ENCODE measurements at places on chromosomes 4 and X.

DNA sequence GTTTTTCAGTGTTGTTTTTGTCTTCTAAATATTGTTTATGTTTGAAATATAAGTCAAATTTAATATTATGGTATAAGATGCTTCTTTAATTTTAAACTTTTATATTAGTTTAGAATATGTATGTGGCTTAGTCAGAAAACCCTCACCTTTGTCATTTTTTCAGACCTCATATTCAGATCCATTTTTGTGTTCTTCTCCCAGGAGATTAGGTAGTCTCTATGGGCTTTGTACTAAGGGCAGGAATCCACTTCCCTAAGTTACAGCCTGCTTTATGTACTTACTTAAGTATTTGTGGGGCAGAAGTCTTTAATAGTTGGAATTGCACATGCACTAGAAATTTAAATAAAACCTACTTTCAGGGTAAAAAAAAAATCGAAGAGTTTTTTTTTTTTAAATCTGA is 63.5 kb upstream of the TENM3 start:
- DNase-seq = no peak

DNA sequence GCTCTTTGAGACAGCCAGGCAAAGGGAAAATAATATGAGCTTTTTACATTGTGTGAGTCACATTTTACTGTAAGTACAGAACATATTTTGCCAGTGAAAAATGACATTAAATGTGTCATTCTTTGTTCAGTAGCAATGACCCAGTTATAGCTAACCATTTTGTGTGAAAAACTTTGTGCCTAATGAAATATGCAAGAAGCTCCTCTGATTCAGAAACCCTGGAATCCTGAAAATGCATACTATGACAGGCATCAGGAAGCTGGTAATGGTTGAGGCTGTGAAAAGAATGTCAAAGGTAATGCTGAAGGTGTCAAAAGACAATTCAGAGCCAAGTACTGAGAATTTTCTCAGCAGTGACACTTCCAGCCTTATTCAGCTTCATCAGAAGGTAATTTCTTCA is 549.5 kb upstream of the SMIM31 start:
- DNase-seq = no peak

DNA sequence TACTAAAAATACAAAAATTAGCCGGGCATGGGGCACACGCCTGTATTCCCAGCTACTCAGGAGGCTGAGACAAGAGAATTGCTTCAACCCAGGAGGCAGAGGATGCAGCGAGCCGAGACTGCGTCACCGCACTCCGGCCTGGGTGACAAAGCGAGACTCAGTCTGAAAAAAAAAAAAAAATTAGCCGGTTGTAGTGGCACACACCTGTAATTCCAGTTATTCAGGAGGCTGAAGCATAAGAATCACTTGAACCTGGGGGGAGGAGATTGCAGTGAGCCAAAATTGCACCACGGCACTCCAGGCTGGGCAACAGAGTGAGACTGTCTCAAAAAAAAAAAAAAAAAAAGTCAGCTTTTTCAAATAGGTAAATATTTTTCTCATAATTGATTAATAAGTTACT is 71.9 kb downstream of the WDFY3 start:
- no peak for DNase-seq

GRCh38 chrX:20205927-20206708 is 60.6 kb downstream of the RPS6KA3 start:
- DNase-seq = no peak

DNA sequence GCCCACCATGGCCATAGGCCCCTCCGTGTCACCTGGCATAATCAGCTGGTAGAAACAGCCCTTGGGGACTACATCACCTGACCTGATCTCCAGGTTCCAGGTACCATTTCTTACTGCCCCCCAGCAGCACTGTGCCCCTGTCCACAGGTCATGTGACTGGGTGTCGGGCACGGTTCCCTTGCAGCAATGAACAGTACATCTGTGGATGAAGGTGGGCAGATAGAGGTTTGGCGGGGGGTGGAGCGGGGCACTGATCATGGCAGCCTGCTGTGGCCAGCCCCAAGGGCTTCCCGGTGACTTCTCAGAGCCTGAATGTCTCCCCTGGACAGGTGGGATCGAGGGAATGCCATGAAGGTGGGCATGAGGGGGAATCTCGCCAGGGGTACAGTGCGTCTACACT is 37.8 kb downstream of the TRMT44 start:
- DNase-seq = no peak

DNA sequence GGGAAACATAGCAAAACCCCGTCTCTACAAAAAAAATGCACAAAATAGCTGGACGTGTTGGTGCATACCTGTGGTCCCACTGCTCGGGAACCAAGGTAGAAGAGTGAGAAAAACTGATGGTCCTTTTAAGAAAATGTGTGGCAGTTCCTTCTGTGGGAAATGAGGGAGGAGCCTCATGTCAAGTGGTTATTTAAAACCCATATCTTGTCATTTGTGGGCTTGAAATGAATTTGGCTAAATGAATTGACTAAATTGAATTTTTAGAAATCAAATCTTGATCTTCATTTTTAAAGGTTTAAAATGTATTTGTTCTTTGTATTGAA is 16.2 kb upstream of the LAMP2 start:
- no peak for DNase-seq

- no peak for DNase-seq
These were observed 107.6 kb upstream of the CBR4 start for GRCh38 chr4:169117591-169118081.

DNA sequence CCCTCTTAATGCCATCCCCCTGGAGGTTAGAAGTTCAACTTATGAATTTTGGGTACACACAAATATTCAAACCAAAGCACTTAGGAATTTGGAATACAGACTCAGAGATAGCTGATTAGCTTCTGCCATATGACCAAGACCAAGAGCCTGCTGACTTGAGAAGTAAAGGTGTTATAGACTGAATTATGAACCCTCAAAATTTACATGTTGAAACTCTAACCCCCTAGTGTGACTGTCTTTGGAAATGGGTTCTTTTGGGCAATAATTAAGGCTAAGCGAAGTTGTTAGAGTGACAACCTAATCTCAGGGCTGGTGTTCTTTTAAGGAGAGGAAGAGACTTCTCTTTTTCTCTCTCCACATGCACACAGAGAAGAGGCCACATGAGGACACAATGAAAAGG is 151.2 kb downstream of the COX18 start:
- no peak for DNase-seq

- DNase-seq = no peak
These were observed 32.8 kb upstream of the JAKMIP1 start for GRCh38 chr4:6232836-6233785.

DNA sequence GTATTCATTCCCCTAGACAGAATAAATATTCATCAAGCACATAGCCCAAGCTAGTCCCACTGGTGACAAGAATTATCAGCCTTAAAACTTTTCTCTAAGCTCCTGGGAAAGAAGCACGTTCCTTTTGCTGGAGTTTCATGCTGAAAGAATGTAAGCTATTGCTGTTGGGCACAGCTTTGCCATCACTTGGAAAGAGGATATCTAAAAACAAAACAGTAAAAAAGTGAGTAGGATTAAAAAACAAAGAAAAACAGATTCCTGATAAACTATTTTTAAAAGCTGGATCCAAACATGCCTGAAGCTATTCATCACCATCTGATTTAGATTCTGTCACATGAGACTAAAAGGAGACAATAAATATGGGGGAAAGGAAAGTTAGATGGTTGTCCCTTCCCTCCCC is 176.8 kb downstream of the SCFD2 start:
- no peak for DNase-seq

DNA sequence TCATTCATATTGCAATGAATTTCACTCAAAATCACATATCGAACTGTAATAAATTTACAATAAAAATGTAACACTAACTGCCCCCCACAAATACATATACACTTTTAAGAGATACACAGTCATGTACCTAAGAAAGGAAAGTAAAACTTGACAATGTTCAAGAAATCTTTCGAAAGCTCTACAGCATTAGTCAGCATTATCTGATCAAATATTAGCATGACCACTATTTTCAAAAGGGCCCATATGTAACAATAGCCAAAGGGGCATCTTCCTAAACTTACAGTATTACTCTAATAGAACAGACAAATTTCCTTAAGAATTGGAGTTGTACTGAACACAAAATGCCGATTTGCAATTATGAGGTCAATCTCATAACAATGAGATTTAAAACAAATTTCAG is 51.8 kb downstream of the STX18 start:
- no peak for DNase-seq

DNA sequence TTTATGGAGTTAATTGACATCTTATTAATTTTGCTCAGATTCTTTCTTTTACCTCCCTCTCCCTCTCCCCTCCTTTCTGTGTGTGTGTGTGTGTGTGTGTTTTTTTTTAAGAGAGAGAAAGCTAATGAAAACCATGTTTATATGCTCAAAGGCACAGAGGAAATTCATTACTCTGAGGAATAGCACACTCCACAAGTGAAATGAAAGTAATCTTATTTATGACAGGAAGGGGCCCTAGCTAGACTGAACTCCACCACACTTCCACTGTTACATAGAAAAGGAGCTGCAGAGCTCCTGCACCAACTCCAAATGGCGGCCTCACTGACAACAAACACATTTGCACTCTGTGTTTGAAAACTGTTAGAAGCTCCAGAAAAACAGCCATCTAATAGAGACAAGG is 150.6 kb downstream of the RASL11B start:
- DNase-seq = no peak

- no peak for DNase-seq
These were observed 926 bp downstream of the NDP start for GRCh38 chrX:43971966-43972961.

DNA sequence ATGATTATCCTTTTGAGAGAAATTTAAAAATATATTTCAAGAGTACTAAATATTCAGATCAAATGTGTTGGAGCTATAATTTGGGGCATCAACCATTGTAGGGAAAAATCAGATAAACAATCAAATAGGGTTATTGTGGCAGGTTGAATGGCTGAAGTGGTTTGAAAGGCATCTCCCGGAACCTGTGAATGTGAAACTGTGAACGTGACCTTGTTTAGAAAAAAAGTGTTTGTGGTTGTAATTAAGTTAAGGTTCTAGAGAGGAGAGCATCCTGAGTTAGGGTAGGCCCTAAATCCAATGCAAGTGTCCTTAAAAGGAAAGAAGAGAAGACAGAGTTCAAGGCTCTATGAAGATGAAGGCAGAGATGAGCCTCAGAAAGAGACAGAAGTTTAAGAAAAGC is 37.4 kb downstream of the ADGRA3 start:
- DNase-seq = no peak

DNA sequence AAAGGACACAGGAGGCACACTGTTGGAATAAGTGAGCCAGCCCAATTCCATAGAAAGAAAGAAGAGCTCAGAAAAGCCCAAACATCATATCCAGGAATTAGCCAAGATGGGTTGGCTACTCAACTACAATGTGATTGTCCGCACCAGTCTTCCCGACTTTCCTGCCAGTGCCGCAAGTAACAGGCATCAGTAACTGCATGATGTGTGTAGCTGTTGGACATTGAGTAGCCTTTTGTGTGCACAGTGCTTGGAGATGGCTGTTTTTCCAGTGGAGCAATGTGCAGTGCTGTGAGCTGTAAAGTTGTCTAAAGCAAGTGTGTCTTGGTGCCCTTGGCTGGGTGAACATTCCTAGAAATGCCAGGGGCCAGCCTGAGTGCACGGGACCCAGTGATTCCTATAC is 29.2 kb upstream of the FAM193A start:
- no peak for DNase-seq

DNA sequence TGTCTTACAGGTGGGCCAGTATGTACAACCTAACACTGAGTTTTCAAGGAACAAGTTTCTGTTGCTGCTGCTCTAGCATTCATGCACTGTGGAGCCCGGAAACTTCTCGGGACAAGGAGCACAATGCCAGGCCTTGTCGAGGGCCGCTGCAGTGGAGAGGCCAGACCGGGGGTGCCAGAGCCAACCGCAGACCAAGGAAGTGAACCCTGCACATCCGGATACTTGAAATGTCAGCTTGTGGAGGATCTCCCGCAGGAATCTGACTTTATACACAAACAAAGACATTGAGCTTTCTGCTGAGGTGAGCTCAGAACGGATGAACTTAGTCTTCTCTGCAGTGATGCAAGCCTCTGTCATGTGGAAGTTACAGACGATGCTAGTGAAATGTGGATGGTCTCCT is 99.5 kb downstream of the ZNF827 start:
- no peak for DNase-seq

- no peak for DNase-seq
These were observed 168.2 kb downstream of the ZNF518B start for GRCh38 chr4:10288830-10289537.

- DNase-seq = no peak
These were observed 319 bp upstream of the MAGEH1 start for GRCh38 chrX:55451626-55451989.

- DNase-seq = no peak
These were observed 200.0 kb upstream of the CASK start for GRCh38 chrX:42123369-42123768.

DNA sequence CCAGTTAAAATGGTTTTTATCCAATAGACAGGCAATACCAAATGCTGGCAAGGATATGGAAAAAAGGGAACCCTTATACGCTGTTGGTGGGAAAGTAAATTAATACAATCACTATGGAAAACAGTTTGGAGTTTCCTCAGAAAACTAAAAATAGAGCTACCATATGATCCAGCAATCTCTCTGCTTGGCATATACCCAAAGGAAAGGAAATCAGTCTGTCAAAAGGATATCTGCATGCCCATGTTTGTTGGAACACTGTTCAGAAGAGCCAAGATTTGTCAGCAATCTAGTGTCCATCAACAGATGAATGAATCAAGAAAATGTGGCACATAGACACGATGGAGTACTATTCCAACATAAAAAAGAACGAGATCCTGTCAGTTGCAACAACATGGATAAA is 91.0 kb upstream of the SH3RF1 start:
- DNase-seq = no peak

- DNase-seq = no peak
These were observed 183.7 kb downstream of the SPATA18 start for GRCh38 chr4:52234561-52235440.

DNA sequence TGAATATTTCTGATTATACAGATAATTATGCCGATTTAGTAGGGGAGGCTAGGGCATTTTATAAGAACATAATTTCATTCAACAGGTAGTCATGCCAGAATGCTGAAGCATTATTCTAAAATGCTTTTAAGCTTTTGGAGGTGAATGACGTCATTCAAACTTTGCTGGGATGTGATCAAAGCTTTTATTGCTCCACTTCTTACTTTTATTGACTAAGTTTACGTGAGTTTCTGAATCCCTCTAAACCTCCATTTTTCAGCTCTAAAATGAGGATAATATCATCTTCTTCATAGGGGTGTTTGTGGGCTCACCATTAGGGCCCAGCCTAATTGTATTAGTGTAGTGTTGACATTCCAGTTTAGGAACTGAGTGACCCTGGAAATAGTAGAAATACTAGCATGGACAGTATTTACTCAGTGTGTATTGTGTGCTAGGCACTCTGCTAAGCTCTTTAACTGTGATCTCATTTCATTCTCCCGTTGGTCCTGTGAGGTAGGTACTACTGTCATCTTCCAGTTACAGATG is 3.0 kb downstream of the WWC2 start:
- DNase-seq = no peak

GRCh38 chr4:87121341-87122065 is 98.9 kb downstream of the KLHL8 start:
- no peak for DNase-seq

- no peak for DNase-seq
These were observed 6.5 kb downstream of the SH3BP2 start for GRCh38 chr4:2799224-2799911.
